Left renal pelvis (tissue), 4 donors: ENCODE measurements at places on chromosomes 12 and 14. TPM values are rescaled to one million over a fixed set of nuclear protein-coding genes. Genes with fewer than 3 reads are reported as not detected.
A peak's percentile ranks its signal among the peaks of the same experiment; 100 is the strongest.

NPFF gene
- polyA plus RNA-seq, result 1.0 TPM

ADAM21 gene
- 0.43 TPM for polyA plus RNA-seq

ASCL1 gene
- polyA plus RNA-seq, result not detected

HOTAIR gene
- polyA plus RNA-seq, result 1.3 TPM

DNA sequence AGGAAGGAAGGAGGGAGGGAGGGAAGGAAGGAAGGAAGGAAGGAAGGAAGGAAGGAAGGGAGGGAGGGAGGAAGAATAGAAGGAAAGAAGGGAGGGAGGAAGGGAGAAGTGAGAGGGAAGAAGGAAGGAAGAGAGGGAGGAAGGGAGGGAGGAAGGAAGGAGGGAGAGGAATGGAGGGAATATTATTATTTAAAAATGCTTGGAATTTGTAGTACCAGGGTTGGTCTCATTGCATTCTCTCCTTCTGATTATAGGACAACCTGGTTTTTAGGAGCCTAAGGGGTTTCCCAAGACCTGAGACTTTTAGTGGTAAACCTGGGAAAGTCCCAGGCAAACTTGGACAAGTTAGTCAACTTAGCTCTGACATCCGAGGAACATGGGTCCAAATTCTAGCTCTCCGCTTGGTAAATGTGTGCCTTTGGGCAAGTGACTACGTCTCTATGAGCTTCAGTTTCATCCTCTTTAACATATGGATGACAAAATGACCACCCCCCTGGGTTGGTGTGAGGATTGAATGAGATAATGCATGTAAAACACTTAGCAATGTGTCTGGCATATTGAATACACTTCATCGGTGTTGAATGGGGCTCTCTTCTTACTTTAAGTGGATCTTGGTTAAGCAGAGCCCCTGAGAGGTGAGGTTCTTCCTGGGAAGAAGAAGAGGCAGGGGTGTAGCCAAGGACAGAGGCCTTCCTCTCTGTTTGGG lies 690.7 kb upstream of the TBX3 start:
- no peak for DNase-seq

GRCh38 chr14:93132472-93133065 lies 16.8 kb upstream of the ITPK1 start:
- DNase-seq, result no peak

DNA sequence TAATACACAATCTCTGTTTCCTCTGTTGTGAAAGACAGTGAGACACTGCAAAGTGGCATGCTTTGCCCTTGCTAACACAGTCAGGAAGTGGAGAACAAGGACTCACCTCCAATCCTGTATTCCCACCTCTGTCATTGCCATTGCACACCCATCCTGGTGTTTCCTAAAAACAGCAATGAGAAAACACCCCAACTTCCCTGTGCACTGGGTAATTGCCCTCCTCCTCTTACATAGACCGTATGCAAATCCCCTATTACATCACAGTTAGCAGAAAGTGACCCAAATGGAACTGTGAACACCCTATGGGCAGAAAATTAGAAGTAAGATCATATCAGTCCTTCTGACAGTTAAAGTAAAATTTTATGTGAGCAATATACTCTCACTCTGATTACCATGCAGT lies 355.5 kb downstream of the BCL11B start:
- DNase-seq, result no peak

DNA sequence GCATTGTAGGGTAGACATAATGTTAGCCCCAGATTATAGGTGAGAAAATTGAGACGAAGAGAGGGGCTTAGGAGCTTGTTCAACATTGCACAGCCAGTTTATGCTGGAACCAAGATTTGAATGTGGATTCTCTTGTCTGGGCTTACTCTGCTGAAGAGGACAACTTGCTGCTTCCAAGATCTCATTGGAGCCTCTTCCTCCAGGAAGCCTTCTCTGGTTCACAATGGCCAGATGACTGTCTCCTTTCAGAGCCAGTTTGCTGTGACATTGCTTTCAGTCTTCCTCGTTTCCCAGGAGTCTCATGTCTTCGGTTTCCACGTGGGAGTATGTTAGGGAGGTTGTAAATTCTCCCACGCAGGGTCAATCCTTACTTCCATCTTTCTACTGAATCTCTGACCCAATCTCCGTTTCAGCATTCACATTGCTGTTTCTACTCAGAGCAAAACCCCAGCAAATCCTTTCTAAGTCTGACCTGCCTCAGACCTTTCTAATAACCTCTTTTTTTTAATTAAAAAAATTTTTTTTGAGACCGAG lies 62.2 kb upstream of the LHX5 start:
- DNase-seq, result no peak

DNA sequence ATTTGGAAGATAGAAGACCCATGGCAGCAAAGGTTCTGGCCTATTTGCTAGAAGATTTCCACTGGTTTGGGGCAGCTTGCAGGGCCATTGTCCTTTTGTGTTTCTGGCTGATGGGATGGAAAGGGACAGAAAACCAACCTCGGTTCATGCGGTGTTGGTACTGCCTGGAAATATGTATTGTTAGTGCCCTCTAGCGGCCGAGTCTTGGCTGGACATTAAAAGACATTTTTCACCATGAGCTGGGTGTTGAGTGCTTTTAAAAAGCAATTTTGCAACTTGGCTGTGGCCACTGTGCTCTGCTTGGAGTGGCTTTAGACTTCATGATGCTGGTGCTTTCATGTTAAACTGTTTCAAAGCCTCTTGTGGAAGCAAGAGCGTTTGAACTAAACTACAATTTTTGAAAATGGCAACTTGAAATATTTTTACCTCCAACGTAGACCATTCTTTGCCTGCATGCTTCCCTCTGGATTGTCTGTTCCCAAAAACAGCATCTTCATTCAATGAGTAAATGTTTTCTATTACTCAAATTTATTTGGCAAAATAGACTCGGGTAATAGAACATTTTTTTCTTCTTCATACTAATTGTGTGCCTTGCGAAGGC lies 102.7 kb upstream of the TBX5 start:
- peak; percentile 37 for DNase-seq

DNA sequence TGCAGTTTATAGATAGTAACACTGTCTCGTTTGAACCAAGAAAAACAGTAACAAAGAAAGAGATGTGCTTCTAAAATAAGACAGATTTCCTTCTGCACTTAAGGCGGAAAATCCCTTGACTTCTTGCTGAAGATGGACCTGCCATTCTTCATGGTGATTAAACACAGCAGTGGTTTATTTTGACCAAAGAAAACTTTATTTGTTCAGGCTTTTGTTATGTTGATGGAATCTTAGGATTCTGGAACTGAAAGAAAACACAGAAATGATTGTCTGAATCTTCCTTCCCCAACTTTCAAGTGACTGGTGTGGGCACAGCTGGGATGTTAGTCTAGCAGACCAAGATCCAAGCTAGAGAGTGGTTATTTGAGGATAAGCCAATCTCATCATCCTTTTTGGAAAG lies 72.2 kb downstream of the DACT1 start:
- DNase-seq, result no peak

GRCh38 chr12:41264281-41264680 lies 76.2 kb downstream of the PDZRN4 start:
- no peak for DNase-seq
